ENCODE measurements at places on chromosomes 16 and 17. TPM values are rescaled to one million over a fixed set of nuclear protein-coding genes. Genes with fewer than 3 reads are reported as not detected.

SEPTIN12 gene
- total RNA-seq: not detected

SLC22A31 gene
- total RNA-seq: not detected

SLC25A10 gene
- total RNA-seq: 40.4 TPM

MT1F gene
- total RNA-seq: 28.0 TPM

SMIM36 gene
- not detected for total RNA-seq

CLEC3A gene
- not detected for total RNA-seq

MYO15A gene
- total RNA-seq: 0.34 TPM

CACNG4 gene
- total RNA-seq: not detected

DOK4 gene
- total RNA-seq: 6.4 TPM

ZNF385C gene
- total RNA-seq: 0.23 TPM

TVP23A gene
- not detected for total RNA-seq

MPHOSPH6 gene
- total RNA-seq: 44.8 TPM

NPIPB13 gene
- total RNA-seq: 12.6 TPM

TMIGD1 gene
- not detected for total RNA-seq

CUEDC1 gene
- total RNA-seq: 0.18 TPM

KIF2B gene
- not detected for total RNA-seq

NUTF2 gene
- 134 TPM for total RNA-seq

CSH2 gene
- total RNA-seq: not detected

CLEC18B gene
- 1.1 TPM for total RNA-seq

PDILT gene
- not detected for total RNA-seq

CD300E gene
- total RNA-seq: not detected

NACA2 gene
- not detected for total RNA-seq

COL1A1 gene
- total RNA-seq: 0.18 TPM

SLFN13 gene
- 56.2 TPM for total RNA-seq

KRT36 gene
- not detected for total RNA-seq

PRR15L gene
- total RNA-seq: not detected

ATP2C2 gene
- total RNA-seq: not detected

Measured in activated CD8-positive, alpha-beta T cell treated with anti-CD3 and anti-CD28 coated beads, Interleukin-2, amount 10 ng/mL, durations not matched to agents 7 days and 5 days (primary cell).